ENCODE measurements at places on chromosomes 11 and 22. TPM values are rescaled to one million over a fixed set of nuclear protein-coding genes. Genes with fewer than 3 reads are reported as not detected.

GRCh38 chr11:116903090-116903489 is 65.7 kb upstream of the APOA1 start:
- DNase-seq = no peak

DNA sequence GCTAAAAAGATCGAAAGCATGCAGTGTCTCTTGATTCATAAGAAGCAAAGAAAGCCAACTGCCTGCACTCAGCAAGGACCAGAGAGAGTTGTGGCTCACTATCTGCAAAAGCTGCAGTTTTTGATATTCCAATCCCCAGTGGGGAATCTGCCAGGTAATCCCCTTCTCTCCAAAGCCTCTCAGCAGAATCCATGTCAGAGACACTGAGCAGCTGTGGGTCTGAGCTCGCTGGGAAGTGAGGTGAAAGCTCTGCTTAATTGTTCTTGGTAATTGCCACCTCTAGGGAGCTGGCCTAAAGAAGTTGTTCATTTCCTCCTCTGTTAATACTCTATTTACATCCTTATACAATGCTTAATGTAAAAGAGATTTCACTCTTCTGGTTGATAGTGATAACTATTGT is 261.3 kb upstream of the LRRC4C start:
- no peak for DNase-seq

- DNase-seq = peak; percentile 24
Observed at GRCh38 chr22:43894122-43894521, 2.3 kb upstream of the PNPLA5 start.

GRCh38 chr11:114050258-114050927 is 9.1 kb upstream of the ZBTB16 start:
- DNase-seq = peak; percentile 29

DNA sequence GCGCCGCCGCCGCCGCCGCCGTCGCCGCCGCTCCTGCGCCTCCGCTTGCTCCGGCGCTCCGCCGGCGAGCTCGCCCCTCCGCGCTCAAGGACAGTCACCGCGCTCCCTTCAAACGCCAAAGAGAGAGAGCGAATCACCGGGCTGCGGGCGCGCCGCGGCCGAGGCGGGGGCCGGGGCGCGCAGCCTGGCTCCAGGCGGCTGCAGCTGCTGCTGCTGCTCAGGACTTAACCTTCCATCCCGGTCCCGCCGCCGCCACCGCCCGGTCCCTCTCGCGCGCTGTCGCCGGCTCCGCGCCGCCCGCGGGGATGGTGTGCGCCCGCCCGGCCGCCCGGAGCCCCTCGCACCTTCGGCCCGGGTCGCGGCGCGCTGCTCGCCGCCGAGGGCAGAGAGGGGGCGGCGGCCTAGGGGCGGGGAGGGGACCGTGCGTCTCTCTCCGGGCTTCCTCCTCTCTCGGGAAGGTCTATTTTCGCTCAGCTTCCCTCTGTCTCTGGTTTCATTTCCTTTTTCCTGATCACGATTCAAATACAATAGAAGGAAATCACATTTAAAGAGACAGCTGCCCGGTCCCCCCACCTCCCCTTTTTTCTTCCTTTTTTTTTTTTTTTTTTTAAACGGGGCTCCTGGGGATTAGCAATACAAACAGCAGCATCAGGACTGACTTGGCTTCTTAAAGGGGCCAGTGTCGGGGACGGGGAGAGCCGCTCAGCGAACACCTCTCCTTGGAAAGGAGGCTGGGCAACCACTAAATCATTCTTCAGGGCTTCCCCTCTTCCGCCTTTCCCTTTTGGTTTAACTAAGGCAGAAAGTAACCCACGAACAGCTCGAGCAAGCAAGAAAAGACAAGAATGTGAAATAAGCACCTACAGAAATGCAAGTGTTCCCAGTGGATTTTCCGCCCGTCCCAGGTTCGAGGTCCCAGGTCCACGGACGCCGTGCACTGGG is 22.1 kb downstream of the LMO2 start:
- DNase-seq = peak; percentile 29

DNA sequence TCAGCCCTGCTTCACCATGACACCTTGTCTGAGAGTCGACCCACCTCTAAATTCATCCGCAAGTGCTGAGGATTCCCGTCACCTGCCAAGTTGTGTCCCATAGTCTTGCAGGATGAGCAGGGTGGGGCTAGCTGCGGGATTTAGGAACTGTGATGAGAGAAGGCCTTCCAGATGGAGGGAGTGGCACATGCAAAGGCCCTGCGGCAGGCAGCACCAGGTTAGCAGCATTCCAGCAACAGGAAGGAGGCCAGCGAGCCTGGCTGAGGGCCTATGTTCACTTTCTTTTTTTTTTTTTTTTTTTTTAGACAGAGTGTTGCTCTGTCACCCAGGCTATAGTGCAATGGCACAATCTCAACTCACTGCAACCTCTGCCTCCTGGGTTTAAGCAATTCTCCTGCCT is 31.8 kb downstream of the ANO1 start:
- no peak for DNase-seq

DNA sequence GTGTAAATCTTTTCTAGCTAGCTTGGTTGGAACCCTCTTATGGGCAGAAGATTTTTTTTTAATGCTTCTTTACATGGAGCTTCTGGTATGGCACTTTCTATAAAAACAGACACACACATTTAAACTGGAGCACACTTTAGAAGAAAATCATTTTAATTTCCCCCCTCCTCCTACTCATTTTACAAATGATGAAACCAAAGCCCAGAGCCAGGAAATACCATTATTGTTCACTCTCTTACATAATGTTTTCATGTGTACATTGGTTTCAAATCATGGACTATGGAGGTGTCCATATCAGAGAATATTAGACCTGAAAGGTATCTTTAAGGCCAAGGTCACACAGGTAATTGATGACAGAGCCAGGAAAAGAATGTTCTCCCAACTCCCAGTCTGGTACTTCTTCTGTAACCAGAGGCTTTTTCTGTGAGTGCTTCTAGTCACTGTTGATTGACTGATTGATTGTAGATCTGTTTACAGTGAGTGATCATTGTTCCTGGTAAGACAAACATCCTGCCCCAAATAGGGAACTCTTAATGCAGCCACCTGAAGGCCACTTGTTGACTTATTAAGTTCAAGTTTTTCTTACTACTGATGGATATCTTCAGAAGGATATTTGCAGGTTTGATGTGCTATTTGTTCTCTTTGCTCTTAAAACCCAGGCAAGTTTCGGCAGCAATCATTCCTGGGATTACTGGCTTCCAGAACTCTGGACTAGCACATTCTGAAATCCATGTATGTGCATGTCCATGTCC is 26.8 kb upstream of the ME3 start:
- no peak for DNase-seq

- DNase-seq = no peak
Observed at GRCh38 chr11:131581046-131581445, 210.6 kb downstream of the NTM start.

DNA sequence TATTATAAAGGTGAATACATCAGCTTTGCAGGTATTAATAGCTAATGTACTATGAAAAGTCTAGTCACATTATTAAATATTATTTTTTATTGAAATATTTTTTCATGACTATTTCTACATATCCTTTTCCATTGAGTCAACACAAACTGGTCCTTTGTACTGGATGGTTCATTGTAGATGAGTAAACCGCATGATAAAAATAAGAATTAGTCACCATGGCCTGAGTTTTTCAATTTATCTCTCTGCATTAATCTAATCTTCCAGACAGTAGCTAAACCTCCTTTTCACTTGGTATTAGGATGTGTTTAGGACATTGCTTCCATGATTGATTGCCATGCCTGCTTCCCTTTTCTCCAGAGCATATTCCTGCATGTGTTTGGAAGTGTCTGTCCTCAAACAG is 439.4 kb upstream of the ARHGAP42 start:
- no peak for DNase-seq

GRCh38 chr11:25758145-25758661 is 573.7 kb upstream of the ANO3 start:
- DNase-seq = no peak

GRCh38 chr11:11245453-11245852 is 107.6 kb downstream of the CSNK2A3 start:
- DNase-seq = no peak

DNA sequence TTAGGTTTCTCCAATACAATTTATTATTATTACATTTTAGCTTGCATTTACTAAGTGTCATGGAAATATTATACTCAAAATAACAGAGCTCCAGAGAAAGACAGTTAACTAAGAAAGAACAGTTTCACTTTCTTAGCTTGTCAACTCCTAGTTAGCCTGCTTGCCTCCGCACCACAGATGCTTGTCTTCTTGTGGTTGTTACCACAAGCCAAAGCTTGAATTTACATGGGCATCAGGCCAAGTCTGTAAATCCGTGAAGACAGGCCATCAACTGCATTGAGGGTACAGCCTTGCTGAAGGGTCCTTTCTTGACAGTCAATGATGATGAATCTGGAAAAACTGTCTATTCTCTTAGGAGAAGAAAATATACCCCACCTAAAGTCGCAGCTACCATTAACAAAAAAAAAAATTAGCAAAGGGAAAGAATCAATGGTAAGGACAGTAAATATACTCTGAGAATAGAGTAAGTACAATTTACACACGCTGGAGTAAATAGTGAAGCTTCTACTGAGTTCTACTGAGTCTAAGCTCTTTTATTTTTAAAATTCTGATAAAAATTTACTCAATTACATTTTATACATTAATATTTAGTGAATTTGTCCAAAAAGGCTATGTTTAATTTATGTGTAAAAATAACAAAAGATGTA is 15.6 kb upstream of the DENND5A start:
- DNase-seq = no peak

The POGLUT3 gene
- total RNA-seq = 7.1 TPM

The PLEKHA7 gene
- total RNA-seq = 14.9 TPM

The ADAMTS15 gene
- 1.0 TPM for total RNA-seq

The CDHR5 gene
- 2.4 TPM for total RNA-seq

The CCDC188 gene
- 0.32 TPM for total RNA-seq

The MPZL3 gene
- total RNA-seq = 4.4 TPM

The CCDC88B gene
- 7.4 TPM for total RNA-seq
